ENCODE measurements at places on chromosomes 16 and 17.

GRCh38 chr17:79009397-79010303 lies at the start of gene CANT1:
Gene CANT1, minus strand, starts transcription at chr17:79009764. Its CDS starts 12,142 bp downstream, at chr17:78997622.
- no peak for DNase-seq

DNA sequence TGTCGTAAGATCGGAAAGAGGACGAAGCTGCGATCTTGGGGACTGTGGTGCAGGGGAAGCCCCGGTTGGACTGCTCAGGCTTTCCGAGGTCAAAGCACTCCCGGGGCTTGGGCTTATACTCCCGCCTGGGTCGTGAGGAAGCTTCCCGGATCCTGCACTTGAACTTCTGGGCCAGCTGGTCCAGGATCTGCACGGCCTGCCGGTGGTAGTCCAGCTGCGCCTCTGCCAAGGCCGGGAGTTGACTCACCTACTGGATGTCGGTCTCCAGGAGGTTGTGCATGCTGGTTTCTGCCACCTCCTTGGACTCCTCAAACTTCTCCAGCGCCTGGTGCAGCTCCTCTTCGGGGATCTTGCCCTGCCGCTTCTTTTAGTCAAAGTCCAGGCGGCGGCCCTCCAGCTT lies 99.2 kb downstream of the KPNA2 start:
- DNase-seq = no peak

DNA sequence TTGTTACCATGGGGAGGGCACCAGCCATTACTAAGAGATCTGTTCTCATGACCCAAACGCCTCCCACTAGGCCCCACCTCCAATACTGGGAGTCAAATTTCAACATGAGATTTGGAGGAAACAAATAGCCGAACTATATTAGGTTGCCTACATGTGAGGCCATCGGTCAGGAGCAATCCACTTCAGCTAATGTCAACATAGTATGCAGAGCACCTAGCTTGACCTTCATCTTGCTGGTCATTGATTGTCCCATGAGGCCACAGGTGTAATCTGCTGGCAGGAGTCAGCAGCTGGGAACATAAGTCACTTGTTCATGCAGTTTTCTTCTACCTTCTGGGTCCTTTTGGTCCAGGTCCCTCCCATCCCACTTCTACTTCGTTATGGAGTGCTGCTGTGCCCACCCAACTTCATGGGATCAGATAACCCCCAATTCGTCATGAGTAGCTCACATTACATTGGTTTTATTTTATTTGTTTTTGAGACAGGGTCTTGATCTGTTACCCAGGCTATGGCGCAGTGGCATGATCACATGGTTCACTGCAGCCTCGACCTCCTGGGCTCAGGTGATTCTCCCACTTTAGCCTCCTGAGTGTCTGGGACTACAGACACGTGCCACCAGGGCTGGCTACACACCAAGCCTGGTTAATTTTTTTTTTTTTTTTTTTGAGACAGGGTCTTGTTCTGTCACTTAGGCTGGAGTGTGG lies 5.9 kb upstream of the KPNA2 start:
- no peak for DNase-seq

DNA sequence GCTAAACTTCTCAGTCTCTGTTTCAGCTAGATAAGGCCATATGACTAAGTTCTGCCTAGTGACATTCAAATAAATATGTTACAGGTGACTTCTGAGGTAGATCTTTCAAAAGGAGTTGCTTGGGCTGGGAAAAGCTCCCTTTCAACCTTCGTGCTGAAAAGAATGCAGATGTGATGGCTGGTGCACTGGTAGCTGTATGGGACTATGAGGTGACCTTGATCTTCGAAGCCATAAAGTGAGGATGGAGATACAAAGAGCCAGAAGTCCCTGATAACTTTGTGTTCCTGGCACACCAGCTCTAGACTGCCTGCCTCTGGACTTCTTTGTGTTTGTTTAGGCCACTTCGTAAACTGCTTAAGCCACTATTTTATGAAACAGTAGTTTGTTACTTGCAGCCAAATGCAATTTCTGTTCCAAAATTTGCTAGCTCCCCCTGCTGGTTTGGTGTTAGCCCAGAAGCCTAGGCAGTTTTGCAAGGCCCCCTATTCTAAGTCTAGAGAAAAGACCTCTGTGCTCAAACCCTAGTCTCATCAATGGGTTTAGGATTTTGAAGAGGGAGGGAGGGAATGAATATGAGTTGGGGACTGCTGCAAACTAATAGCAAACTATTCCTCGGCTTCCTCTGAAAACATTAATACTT lies 23.3 kb upstream of the ERCC4 start:
- no peak for DNase-seq

DNA sequence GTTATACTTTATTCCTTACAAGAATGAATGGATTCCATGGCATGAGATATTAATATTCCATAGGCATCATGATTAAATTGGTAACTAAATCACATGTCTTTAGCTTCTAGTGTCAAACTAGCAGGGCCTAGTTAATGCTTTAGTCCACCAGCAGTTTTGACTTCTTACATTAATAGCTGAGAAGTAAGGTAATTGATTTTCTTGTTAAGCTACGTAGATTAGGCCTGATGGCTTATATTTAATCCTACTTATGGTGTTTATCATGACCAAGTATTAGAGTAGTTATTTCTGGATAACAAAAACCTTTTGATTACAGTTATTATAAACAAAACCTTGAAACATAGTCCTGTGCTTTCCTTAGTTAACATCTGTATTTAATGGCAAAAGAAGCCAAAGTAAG lies 184.5 kb downstream of the TANC2 start:
- DNase-seq = no peak

DNA sequence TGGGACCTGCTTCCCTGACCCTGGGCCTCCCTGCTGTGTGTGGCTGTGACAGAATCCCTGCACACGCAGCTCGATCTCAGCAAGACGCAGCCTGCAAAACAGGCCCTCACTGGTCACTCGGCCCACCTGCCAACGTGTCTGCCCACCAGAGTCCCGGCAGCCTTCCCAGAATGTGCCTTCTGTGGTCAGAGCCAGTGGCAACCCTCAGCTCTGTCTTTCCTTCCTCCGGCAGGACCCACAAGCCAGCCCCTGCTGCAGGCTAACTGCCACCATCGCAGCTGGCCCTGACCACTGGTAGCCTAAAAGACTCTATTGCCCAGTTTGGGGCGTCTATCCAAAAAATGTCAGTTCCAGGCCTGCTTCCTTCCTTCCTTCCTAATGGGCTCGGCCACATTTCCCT lies 83.2 kb downstream of the LITAF start:
- DNase-seq = no peak

DNA sequence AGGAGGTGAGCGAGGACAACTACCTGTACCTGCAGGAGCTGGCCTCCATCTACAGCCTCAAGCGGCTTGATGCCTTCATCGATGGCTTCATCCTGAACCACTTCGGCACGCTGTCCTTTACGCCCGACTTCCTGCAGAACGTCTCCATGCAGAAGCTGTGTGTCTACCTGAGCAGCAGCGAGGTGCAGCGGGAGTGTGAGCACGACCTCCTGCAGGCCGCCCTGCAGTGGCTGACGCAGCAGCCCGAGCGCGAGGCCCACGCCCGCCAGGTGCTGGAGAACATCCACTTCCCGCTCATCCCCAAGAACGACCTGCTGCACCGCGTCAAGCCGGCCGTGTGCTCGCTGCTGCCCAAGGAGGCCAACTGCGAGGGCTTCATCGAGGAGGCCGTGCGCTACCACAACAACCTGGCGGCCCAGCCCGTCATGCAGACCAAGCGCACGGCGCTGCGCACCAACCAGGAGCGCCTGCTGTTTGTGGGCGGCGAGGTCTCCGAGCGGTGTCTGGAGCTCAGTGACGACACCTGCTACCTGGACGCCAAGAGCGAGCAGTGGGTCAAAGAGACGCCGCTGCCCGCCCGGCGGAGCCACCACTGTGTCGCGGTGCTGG lies 9.0 kb downstream of the KLHL36 start:
- DNase-seq = no peak

- no peak for DNase-seq
These were observed 12.7 kb downstream of the SLC35B1 start for GRCh38 chr17:49694847-49695697.

GRCh38 chr17:7576432-7576937 lies 3.0 kb upstream of the CD68 start:
- no peak for DNase-seq

DNA sequence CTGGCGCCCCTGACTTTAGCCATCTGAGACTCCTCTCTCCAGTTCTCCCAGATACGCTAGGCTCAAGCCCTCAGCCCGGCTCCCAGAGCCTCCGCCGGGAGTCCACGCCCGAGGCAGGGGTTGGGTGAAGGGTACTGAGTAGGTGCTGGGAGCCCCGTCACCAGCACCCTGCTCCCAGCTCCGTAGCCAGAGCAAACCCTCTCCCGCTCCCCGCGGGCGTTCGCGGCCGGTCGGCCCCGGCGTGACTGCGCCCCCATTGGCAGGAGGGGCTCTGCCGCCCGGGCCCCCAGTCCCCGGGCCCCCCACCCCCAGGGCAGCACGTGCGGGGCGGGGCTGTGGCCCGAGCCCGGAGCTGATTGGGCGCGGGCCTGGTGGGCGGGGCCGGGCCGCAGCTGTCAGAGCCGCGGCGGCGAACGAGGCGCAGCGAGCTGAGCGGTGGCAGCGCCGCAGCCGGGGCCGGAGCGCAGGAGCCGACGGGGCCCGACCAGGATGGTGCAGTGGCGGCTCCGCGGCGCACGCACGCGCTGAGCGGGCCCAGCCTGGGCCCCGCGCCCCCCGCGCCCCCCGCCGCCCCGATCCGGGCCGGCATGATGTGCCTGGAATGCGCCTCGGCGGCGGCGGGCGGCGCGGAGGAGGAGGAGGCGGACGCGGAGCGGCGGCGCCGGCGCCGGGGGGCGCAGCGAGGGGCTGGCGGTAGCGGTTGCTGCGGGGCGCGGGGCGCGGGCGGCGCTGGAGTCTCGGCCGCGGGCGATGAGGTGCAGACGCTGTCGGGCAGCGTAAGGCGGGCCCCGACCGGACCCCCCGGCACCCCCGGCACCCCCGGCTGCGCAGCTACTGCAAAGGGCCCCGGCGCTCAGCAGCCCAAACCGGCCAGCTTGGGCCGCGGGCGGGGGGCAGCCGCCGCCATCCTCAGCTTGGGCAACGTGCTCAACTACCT lies at the start of gene SPNS2:
SPNS2 (plus strand) TSS at position 421 of the 937 bp plus-strand sequence; CDS start at position 588, 167 bp downstream.
- no peak for DNase-seq

DNA sequence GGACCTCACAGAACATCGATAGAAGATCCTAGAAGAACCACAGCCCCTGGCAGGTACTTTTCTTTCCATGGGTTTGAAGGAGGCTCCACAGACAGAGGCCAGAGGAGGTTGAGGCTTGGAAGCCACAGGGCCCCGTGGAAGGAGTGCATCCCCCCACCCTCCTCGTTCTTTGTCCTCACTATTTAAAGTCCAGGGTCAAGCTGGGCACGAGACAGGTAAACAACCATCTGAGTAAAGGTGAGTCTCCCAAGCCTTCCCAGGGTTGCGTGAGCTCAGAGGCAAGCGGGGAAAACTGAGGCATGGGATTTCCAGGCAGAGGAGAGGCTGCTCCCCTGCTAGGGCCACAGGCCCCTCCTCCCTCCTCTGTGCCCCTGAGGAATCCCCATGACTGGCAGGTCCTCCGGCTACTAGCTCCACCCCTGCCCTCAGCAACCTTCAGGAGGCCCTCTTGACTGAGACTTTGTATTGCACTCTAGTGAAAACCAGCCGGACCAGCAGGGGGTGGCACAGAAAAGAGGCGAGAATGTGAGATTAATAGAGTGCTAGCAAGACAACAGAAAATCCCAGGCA lies 927 bp upstream of the SULT1A2 start:
- DNase-seq = no peak

DNA sequence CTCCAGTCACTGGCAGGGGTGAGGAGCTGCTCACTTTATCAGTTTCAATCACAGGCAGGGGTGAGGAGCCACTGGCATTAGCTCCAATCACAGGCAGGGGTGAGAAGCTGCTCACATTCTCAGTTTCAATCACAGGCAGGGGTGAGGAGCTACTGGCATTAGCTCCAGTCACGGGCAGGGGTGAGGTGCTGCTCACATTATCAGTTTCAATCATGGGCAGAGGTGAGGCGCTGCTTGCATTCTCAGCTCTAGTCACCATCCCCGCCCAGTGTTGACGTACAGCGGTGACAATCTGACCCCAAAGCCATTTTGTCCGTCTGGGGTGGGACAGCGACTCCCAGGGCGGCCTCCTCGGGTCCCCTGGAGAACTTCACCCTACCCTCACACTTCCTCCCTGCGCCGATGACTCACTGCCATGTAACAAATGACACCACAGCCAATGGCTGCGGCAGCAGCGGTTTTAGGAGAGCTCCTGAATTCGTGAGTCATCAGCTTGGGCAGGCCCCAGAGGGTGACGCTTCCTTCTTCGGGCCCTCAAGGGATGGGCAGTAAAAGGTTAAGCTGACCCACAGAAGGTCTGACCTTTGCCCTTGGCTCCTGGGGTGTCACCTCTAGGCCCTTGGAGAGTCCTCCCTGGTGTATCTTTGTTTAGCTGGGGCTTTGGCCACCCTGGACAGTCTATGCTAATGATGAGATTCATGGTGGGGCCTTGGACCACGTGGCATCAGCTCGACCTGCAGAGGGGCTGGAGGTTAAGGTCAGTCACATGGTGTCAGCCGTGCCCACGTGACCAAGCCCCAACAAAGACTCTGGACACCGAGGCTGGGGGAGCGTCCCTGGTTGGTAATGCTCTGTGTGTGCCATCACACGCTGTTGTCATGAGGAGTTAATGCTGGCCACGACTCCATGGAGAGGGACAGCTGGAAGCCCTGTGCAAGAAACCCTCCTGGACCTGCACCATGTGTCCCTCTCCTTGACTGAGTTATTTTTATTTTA lies 171.7 kb downstream of the C16orf95 start:
- DNase-seq = no peak

- no peak for DNase-seq
These were observed 251 bp upstream of the HSF5 start for GRCh38 chr17:58488428-58488890.
